ENCODE measurements at places on chromosomes 6 and 20. TPM values are rescaled to one million over a fixed set of nuclear protein-coding genes. Genes with fewer than 3 reads are reported as not detected.

Gene SIRPD
- total RNA-seq, result not detected

GRCh38 chr6:56922645-56923044 is 32.3 kb upstream of the BEND6 start:
- no peak for DNase-seq

Gene RWDD2A
- total RNA-seq, result 2.0 TPM

Gene OXT
- not detected for total RNA-seq

DNA sequence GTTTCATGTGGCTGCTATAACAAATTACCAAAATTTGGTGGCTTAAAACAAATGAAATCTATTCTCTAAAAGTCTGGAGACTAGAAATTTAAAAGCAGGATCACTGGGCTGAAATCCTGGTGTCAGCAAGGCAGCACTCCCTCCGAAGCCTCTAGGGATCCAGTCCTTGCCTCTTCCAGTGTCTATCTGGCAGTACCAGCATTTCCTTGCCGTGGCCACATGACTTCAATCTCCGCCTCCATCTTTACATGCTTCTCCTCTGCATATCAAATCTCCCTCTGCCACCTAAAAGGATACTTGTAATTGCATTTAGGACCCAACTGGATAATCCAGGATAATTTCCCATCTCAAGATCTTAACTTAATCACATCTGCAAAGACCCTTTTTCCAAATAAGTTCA is 30.2 kb downstream of the ARHGAP18 start:
- DNase-seq, result no peak

- no peak for DNase-seq
These were observed 1.1 kb upstream of the PANK2 start for GRCh38 chr20:3887876-3888620.

- no peak for DNase-seq
These were observed 32.8 kb downstream of the KCNK17 start for GRCh38 chr6:39281312-39281980.

DNA sequence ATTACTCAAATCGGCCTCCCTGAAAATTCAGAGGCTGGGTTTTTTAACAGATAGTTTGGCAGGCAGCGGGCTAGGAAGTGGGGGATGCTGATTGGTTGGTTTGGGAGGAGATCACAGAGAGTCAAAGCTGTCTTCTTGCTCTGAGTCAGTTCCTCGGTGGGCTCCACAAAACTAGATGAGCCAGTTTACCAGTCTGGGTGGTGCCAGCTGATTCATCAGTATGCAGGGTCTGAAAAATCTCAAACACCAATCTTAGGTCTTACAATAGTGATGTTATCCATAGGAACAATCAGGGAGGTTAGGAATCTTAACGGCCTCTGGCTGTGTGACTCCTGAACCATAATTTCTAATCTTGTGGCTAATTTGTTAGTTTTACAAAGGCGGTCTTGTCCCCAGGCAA is 190.7 kb downstream of the C6orf118 start:
- DNase-seq, result no peak

GRCh38 chr20:63132131-63132714 is 83.7 kb downstream of the YTHDF1 start:
- DNase-seq, result no peak

DNA sequence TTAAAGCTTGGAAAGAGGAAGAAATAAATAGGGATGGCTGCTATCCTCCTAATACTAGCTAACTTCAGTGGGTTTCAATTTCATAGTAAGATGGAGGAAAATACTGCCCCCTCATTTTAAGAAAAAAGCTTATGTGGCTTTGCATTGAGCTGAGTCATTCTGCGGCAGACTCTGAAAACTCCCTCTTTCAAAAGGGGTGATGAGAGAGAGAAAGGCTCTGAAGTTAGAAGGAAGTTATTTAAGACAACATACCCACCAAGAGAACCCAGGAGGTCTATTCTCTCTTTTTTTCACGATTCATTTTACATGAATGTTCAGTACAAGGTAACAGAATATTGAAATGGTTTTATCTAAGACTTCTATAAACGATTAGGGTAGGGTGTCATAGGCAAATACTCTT is 4.5 kb downstream of the PRDM13 start:
- DNase-seq, result no peak

Gene LY6G6F
- total RNA-seq, result not detected

DNA sequence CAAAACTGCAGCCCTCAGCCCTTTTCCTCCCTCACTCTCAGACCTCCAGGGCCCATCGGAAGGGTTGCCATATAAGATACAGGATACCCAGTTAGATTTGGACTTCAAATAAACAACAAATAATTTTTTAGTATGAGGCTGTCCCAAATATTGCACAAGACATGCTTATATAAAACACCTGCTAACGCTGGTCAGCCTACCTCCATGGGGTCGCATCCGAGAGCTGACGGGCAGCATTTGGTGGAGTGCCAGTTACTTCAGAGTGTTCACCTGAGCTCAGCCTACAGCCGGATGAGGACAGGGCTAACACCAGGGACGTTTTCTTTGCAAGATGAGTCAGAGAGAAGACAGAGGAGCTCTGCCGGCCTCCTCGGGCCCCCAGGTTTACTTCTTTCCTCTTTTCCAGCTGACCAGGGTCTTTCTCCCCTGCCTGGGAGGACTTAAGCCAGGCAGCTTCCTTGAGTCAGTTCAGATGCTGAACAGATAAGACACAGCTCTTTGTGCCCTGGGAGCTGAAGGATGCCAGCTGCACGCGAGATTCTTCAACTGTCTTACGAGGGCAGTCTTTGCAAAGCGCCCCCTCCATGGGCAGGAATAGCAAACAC is 141.2 kb upstream of the KCNG1 start:
- no peak for DNase-seq

Gene PPIL6
- 3.9 TPM for total RNA-seq

DNA sequence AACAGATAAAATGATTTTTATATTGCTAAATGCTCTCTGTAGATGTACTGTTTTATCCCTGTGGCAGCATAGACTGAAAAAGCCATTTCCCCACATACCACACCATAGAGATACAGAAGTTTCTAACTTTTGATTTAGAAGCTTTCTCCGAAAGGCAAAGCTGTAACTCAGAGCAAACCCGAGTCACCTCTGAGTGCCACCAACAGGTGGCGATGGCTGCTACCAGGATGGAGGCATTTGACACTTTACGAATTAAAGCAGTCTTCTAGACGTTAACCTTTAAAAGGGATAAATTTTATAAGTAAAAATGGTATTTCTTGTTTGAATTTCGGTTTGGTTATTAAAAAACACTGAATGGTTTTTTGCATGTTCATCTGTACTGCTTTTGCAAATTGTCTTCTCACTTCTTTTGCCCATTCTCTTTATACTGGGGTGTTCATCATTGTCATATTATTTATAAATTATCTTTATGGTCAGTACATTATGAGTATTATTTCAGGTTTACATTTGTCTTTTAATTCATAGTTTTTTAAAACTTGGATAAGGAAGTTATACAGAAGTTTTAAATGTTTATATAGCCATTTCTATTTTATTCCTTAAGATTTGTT is 201.0 kb upstream of the CEP162 start:
- no peak for DNase-seq

- DNase-seq, result no peak
These were observed 105.3 kb upstream of the KCNG1 start for GRCh38 chr20:51128198-51128597.

DNA sequence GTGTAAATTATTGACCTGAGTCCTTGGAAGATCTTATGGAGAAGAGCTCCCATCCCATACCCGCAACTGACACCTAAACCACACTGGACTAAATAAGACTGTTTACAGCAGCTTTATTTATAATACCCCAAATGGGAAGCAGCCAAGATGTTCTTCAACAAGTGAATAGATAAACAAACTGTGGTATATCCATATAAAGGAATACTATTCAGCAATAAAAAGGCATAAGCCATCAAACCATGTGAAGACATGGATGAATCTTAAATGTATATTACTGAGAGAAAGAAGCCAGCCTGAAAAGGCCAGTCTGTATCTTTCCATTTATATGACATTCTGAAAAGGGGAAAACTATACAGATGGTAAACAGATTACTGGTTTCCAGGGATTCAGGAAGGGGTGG is 212.7 kb downstream of the TPBG start:
- DNase-seq, result no peak
